ENCODE measurements at places on chromosomes 2 and 18. TPM values are rescaled to one million over a fixed set of nuclear protein-coding genes. Genes with fewer than 3 reads are reported as not detected.
A peak's percentile ranks its signal among the peaks of the same experiment; 100 is the strongest.

DNA sequence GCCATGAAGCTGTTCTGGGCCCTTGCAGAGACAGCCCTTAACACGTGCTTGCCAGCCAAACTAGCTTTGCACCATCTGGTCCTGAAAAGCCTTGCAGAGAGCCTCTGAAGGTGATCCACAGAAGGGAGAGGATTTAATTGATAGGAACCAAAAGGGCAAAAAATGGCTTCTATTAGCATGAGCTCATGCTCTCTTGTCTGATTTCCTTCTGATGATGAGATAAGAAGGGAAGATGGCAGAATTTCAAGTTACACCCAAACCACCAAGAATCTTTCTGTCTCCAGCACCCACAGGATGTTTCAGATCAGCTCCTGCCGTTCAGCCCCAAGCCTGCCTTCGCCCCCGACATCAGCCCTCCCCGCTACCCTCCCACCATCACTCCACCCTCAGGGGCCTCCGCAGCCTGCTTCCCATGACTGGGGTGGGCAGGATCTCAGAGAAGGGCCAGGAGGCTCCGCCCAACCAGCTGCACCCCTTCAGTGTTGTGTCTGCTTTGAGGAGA, 23.4 kb upstream of the GLI2 start:
- H3K4me3 ChIP-seq = no peak overlapping the region
- H3K27me3 ChIP-seq = peaks cover 24% of the 10 kb centered on the region
- no peaks in the 10 kb centered on the region for H3K36me3 ChIP-seq
- no peak for DNase-seq
- no peak overlapping the region for H3K27ac ChIP-seq
- peaks cover 8% of the 10 kb centered on the region for H3K4me1 ChIP-seq

DNA sequence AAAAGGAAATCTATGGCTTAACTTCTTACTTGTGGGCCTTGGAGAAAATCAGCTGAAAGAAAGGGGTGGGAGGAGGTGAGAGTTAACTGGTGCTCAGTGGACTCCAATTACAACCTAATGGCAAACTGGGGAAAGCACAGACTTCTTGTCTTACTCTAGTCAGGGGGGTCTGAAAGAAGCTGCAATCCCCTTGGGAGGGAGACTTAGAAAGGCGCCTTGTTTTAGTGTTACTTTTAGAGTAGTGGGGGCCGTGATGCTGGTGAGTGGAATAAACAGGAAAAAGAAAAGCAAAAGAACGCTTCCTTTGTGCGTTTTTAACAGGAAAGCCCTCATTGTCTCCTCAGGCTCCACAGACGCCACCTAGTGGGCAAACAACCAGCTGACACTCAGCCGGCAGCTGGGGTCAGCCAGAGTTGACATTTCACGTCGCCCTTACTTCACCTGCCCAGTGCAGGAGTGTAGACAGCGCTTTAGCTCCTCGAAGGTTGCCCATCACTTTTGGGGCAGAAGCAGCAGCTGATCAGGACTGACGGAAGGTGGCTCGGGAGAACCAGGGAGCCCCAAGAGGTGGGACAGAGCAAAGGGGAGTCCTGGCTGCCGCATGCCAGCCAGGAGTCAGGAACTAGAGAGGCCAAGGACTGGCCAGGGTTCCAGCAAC, 55.9 kb upstream of the GORASP2 start:
- peak overlapping the region; percentile 76 for H3K27ac ChIP-seq
- H3K36me3 ChIP-seq = no peaks in the 10 kb centered on the region
- peak overlapping the region; percentile 69 for H3K4me3 ChIP-seq
- peak; percentile 87 for DNase-seq
- peaks cover 10% of the 10 kb centered on the region for H3K27me3 ChIP-seq
- peaks cover 13% of the 10 kb centered on the region for H3K4me1 ChIP-seq

GRCh38 chr2:37230581-37230980, 815 bp downstream of the CEBPZ start:
- H3K27ac ChIP-seq = no peak overlapping the region
- H3K27me3 ChIP-seq = no peaks in the 10 kb centered on the region
- no peak for DNase-seq
- H3K36me3 ChIP-seq = peaks cover 38% of the 10 kb centered on the region
- no peak overlapping the region for H3K4me3 ChIP-seq
- peaks cover 43% of the 10 kb centered on the region for H3K4me1 ChIP-seq

DNA sequence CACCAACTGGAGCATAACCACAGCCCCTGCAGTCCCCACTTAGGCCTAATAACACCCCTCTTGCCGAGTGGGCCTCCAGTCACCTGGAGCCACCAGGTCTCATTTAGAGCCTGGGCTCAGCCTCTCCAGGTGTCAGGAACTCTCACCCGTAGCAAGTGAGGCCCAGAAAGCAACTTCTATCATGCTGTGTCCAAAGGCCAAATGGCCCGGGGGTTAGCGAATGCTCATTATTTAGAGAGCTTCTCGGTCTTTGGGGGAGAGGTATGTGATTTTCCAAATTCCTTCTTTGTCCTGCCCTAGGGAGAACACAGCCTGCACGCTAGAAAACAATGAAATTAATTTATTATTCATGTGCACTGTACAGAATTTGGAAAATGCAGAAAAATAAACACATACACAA, 109.9 kb upstream of the PTPRM start:
- H3K36me3 ChIP-seq = no peaks in the 10 kb centered on the region
- H3K4me3 ChIP-seq = no peak overlapping the region
- DNase-seq = no peak

GRCh38 chr2:98924038-98924830, 11.8 kb downstream of the CRACDL start:
- H3K36me3 ChIP-seq = no peaks in the 10 kb centered on the region
- peaks cover 49% of the 10 kb centered on the region for H3K27me3 ChIP-seq
- no peaks in the 10 kb centered on the region for H3K4me1 ChIP-seq
- no peak for DNase-seq

- no peaks in the 10 kb centered on the region for H3K4me1 ChIP-seq
- no peak for DNase-seq
- no peaks in the 10 kb centered on the region for H3K27me3 ChIP-seq
- peaks cover 2% of the 10 kb centered on the region for H3K36me3 ChIP-seq
- H3K4me3 ChIP-seq = no peak overlapping the region
These were observed 47.7 kb upstream of the TRIB2 start for GRCh38 chr2:12669036-12669435.

DNA sequence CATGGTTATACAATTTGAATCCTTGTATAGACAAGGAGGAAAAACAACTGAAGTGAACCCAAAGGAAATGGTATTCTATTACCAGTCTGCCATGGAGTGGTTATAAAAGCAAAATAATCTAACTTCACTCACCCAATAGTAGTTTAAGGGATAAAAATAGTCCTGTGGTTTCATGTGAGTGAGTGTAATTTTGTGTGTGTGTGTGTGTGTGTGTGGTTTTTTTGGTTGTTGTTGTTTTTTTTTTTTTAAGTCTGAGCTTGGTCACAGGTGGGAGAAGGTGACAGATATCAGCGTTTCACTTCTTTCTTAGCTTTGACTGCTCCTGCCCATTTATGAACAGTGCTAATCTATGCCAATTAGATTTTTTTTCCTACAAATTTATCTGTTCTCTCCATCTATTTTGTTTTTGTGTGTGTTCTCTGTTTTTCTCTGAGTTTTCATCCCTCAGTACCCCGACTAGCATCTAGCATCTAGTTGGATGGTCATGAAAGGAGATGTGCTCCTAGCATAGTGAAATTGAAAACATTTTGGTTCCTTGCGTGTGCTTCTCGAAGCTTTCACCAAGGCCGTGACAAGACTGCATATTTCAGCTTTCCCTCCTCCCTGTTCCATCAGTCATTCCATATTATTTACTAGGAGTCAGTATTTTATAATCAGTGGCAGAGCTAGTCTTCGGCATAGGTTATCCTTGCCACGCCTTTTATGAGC, 200.1 kb upstream of the DTNA start:
- H3K27ac ChIP-seq = no peak overlapping the region
- H3K36me3 ChIP-seq = no peaks in the 10 kb centered on the region
- no peaks in the 10 kb centered on the region for H3K4me1 ChIP-seq
- DNase-seq = no peak

DNA sequence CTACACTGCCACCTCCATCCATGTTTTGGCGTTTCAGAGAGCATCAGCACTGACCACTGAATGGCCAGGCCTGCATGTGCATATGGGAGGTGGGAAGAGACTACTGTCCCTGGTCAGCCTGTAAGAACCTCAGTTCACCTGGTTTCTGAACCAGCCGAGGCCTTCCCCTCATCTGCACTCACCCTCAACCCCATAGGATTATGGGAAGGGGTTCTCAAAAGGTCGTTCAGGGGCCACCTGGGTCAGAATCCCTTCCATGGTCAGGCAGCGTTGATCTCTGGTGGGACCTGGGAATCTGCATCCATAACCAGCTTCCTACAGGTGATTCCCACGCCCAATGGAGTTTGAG, 36.7 kb downstream of the TET3 start:
- H3K36me3 ChIP-seq = no peaks in the 10 kb centered on the region
- H3K4me3 ChIP-seq = no peak overlapping the region
- DNase-seq = no peak
- H3K27me3 ChIP-seq = no peaks in the 10 kb centered on the region

- DNase-seq = no peak
- peaks cover 8% of the 10 kb centered on the region for H3K4me1 ChIP-seq
- no peaks in the 10 kb centered on the region for H3K36me3 ChIP-seq
These were observed 71.5 kb downstream of the NYAP2 start for GRCh38 chr2:225471039-225471438.

DNA sequence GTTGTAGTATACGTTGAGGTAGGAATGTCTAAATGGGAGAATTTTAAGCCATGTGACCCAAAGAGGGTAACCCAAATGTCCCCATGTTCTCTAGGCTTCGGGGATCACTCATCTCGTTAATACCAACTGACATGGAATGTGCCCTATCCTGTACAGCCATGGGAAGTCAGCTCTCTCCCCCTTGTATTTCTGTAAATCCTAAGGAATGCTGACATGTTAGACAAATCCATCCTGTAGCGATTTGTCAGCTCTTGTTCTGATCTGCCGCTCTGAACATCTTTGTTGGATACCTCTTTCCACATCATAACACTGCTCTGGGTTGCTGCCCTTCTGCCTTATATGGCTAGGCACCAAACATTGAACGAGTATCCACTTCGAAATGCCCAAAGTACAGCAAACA, 350.6 kb downstream of the RND3 start:
- H3K36me3 ChIP-seq = no peaks in the 10 kb centered on the region
- no peaks in the 10 kb centered on the region for H3K27me3 ChIP-seq
- DNase-seq = no peak
- no peak overlapping the region for H3K27ac ChIP-seq
- H3K4me3 ChIP-seq = no peak overlapping the region

- H3K36me3 ChIP-seq = no peaks in the 10 kb centered on the region
- no peaks in the 10 kb centered on the region for H3K27me3 ChIP-seq
- no peaks in the 10 kb centered on the region for H3K4me1 ChIP-seq
- DNase-seq = no peak
- H3K27ac ChIP-seq = no peak overlapping the region
These were observed 13.6 kb downstream of the DCC start for GRCh38 chr18:52353589-52353988.

DNA sequence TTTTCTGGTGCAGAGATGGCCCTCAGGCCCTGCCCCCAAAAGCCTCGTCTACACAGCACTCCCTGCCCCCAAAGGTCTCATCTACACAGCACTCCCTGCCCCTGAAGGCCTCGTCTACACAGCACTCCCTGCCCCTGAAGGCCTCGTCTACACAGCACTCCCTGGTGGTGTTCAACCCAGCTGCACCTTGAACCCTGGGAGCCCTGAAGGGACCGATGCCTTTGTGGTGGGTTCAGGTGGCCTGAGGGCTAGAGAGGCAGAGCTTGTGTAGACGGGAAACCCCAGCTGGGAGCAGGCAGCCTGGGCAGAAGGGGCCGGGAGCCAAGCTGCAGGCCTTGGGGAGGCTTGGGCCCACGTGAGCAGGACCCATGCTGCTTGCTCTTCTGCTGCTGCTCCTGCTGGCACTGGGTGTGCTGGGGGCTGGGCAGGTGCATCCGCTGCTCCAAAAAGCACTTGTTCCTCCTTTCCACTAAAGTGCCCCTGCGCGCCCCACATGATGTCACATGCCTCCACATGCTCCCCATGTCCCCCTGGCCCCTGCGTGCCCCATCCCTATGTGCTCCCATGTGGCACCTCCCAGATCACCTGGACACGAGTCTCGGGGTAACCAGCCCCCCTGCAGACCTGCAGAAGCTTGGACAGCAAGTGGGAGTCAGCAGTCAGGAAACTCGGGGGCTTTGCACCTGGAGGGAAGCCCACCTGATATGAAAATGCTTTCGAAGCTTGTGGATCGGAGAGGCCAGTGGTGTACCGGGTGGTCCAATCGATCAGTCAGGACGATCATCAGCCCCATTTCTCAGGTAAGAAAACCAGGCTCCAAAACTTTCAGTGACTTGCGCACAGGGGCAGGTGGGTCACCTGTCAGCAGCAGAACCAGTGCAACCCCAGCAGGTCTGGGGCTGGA, 94.9 kb upstream of the CTDP1 start:
- H3K4me1 ChIP-seq = peaks cover 2% of the 10 kb centered on the region
- H3K27me3 ChIP-seq = no peaks in the 10 kb centered on the region
- H3K4me3 ChIP-seq = no peak overlapping the region
- no peak for DNase-seq

DNA sequence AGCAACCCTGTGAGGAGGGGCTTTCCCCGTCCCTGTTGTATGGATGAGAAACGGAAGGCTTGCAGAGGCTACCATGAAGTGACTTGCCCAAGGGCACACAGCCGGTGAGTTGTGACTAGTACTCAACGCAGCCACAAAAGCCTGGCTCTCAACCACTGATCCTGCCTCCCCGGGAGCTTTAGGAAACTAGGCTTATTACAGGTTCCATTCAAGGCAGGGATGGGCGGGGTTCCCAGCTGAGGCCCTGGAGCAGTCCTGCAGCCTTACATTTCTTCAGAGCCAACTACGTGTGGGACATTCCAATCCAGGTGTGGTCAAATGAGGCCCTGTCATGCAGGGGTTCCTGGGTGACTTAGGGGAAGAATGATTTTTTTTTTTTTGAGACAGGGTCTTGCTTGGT, 59.6 kb downstream of the MEX3C start:
- H3K27ac ChIP-seq = no peak overlapping the region
- H3K4me3 ChIP-seq = no peak overlapping the region
- H3K36me3 ChIP-seq = no peaks in the 10 kb centered on the region
- no peak for DNase-seq

DNA sequence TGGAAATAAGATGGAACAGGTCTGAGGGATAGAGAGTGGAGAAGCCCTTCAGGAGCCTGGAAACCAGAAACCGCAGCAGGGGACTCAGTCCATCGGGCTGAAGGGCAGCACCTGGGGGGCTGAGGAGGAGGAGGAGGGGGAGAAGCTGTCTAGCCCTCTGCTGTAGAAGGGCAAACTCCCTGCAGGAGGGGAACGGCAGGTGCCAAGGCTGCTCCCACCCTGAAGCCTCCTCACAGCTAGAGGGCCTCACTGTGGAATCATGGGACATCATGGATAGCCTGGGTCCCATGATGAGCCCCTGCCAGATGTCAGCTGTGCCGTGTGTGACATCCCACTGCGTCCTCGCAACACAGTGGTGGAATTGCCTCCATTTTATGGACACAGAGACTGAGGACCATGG, 435 bp downstream of the MYO7B start:
- H3K4me3 ChIP-seq = no peak overlapping the region
- H3K36me3 ChIP-seq = no peaks in the 10 kb centered on the region
- H3K27me3 ChIP-seq = peaks cover 48% of the 10 kb centered on the region
- H3K4me1 ChIP-seq = no peaks in the 10 kb centered on the region
- DNase-seq = no peak
- no peak overlapping the region for H3K27ac ChIP-seq

CMPK2 gene
- 164 TPM for total RNA-seq

TNFRSF11A gene
- total RNA-seq = 8.0 TPM

WDCP gene
- total RNA-seq = 26.5 TPM

SP5 gene
- not detected for total RNA-seq

GPR55 gene
- 42.1 TPM for total RNA-seq

CHMP3 gene
- total RNA-seq = 33.3 TPM

All from activated CD8-positive, alpha-beta memory T cell treated with anti-CD3 and anti-CD28 coated beads, Interleukin-2, amount 10 ng/mL, durations not matched to agents 7 days and 5 days (primary cell).